ENCODE measurements at places on chromosomes 16 and 17. TPM values are rescaled to one million over a fixed set of nuclear protein-coding genes. Genes with fewer than 3 reads are reported as not detected.

BAIAP3 gene
- 1.0 TPM for total RNA-seq

PYDC1 gene
- total RNA-seq: not detected

FSCN2 gene
- 0.23 TPM for total RNA-seq

SLC22A31 gene
- 0.49 TPM for total RNA-seq

SRL gene
- total RNA-seq: not detected

KRT33B gene
- not detected for total RNA-seq

CCL8 gene
- total RNA-seq: not detected

INCA1 gene
- total RNA-seq: 0.28 TPM
